ENCODE measurements at places on chromosomes 6 and 20.

- DNase-seq: no peak
Observed at GRCh38 chr6:29793796-29794195, 33.8 kb upstream of the HLA-G start.

DNA sequence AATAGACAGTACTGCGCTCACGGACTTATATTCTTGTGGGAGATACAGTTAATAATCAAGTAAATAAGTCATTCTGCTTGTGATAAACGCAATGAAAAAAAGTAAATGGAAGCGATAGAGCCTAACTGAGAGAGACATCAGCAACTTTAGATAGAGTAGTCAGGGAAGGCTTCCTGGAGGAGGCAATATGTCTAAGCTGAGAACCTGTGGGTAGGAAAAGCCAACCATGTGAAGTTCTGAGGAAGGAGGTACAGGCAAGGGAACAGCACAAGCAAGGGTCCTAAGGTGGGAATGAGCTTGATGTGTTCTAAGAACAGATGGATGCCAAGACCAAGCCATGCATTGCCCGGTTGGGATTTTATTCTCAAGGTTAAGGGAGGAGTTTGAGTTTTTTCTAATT, 7.2 kb upstream of the KCNB1 start:
- no peak for DNase-seq

GRCh38 chr6:77686931-77687330, 34.1 kb downstream of the MEI4 start:
- no peak for DNase-seq

DNA sequence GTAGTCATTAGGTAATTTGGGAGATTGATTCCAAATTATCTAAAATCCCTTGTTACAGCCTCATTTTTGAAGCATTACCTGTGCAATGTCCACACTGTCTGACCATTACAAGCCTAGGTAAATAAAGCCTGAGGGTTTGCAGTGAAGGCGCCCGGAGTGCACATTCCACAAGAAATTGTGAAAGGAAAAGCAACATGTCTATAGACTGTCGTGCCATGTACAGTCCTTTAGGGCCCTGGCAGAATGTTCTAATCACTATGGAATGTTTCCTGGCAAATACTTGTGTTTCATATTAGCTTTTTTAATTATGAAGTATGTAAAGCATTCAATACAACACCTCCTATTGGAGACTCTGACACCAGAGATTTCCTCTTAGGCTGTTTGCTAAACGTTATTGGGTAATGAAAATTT, 28.9 kb downstream of the PREP start:
- no peak for DNase-seq

DNA sequence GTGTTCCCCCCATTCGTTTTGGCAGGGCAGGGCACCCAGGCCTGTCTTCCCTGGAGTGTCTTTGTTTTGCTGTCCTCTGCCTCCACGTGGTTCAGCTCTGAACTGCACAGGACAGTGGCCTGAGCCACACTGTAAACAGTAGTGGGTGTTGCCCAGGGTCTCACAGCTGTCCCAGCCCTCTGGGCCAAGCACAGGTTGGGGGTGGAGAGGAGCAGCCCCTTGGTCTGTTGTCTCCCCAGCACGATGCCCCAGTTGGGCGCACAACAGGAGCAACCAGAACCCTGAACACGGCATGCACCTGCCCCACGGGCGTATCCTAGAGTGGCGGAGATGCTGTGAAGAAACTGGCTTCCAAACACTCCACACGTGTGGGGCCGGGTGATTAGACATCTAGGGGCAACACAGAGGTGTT, 14.4 kb downstream of the CCDC167 start:
- no peak for DNase-seq

GRCh38 chr20:23149623-23150279, 63.6 kb upstream of the CD93 start:
- DNase-seq: no peak

- no peak for DNase-seq
Observed at GRCh38 chr6:83889621-83890020, 30.1 kb downstream of the CYB5R4 start.

- DNase-seq: no peak
Observed at GRCh38 chr6:39466631-39467030, 144.1 kb upstream of the KCNK16 start.

DNA sequence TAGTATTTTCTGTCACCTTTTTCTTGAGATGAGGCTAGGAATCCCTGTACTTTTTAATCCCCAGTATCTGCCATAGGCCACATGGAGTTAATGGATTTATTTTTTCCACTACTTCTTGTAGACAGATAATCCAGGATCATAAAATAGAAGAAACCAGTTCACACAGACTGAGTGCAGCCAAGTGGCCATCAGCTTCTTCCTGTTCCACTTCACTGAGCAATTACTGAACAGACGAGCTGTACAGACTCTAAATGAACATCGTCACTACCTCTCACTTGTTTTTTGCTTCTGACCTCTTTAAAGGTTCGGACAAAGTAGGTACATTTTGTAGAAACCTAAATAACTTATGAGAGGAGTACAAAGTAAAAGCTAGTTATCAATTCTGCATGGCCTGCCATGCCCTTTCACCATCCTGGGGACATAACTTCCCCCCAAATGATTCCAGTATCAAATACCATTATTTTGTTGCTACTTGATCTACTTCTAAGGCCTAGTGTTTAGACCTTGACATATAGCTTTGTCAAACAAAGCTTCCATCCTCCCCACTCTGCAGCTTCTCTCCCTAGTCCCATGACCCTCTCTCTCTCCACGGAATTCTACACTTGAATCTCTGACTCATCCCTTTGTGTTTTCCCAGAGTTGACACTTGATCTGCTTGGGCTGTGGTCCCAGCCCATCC, 34.4 kb upstream of the ARHGAP18 start:
- DNase-seq: peak; percentile 73

DNA sequence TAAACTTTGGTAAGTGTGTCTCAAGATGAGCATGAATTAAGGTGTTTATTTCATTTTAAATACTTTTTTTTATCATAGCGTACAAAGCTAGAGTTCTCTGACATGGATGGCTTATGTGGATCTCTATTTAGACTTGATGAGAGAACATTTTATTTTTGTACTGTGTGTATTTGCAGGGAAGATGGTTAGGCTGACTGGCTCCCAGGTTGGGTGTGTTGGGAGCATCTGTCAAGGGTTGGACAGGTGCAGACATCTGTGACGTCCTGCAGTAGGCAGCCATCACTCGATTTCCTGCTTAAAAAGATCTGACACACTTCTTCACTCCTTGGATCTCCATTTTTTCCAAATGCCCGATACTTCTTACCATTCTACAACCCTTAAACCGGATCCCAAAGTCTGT, 221.9 kb upstream of the QKI start:
- DNase-seq: no peak

DNA sequence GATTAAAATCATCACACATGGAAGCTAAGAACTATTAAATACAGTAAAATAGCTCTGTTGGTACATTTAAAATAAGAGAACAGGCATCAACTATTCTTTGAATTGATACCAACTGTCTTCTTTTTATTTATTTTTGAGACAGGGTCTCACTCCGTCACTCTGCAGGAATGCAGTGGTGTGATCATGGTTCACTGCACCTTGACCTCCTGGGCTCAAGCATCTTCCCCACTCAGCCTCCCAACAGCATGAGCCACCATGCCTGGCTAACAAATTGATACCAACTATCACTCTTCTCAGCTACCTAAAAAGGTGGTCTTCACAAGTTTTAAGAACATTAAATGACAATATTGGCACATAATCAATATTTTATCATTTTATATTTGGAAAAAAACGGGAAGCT, 7.8 kb upstream of the PNISR start:
- DNase-seq: no peak

- peak; percentile 50 for DNase-seq
Observed at GRCh38 chr6:12051861-12052368, 39.8 kb downstream of the HIVEP1 start.

DNA sequence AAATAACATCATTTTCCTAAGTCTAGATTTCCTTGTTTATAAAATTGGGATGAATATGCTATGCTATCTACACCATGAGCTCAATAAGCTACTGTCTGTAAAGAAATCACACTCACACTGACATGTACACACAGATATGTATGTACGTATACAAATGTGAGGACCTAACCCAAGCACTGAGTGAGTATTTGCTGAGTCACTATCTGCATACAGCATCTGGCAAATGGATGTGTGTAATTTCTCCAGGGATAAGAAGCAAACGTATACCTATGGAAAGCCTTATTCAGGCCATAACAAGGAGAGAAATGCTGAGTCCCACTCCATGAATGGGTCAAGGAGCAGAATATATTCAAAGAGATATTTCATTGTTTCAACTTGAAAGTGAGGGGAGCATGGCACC, 153.9 kb downstream of the LPA start:
- DNase-seq: peak; percentile 29

- DNase-seq: no peak
Observed at GRCh38 chr20:63641792-63642523, 11.3 kb downstream of the STMN3 start.

Measured in AG04450 (cell line).